ENCODE measurements at places on chromosomes 2 and 18.

GRCh38 chr2:85760371-85760770 lies 6.6 kb downstream of the ATOH8 start:
- DNase-seq = no peak

- no peak for DNase-seq
Observed at GRCh38 chr2:240453461-240454105, 18.1 kb downstream of the GPC1 start.

GRCh38 chr18:4836141-4836540 lies 360.9 kb downstream of the AKAIN1 start:
- no peak for DNase-seq

DNA sequence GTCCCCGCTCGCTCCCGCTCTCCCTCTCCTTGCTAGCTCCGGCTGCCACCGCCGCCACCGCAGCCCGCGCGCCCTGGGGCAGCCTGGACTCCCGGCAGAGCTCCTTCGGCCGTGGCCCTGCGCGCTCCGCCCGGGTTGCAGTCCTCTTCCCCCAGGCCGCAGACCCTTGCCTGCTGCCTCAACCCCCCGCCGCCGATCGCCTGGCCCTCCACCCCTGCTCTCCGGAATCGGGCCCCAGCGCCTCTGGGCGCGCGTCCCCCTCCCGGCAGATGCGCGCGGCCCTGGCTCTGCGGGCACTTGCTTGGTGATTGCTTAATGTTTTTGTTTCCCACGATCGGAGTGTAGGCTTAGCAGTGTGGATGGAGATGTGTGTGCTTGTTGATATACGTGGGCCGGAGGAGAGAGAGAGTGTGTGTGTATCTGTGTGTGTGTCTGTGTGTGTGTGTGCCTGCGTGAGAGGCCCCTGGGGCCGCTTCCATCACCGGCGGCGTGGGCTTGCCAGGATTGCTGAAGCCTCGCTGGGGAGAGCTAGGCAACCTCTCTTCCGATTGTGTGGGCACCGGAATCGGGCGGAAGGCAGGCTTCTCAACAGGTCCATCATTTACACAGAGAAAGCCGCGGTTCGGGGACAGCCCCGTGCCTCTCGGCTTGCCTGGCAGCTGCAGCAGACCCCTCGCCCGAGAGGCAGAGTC lies 877 bp downstream of the INHBB start:
- no peak for DNase-seq

DNA sequence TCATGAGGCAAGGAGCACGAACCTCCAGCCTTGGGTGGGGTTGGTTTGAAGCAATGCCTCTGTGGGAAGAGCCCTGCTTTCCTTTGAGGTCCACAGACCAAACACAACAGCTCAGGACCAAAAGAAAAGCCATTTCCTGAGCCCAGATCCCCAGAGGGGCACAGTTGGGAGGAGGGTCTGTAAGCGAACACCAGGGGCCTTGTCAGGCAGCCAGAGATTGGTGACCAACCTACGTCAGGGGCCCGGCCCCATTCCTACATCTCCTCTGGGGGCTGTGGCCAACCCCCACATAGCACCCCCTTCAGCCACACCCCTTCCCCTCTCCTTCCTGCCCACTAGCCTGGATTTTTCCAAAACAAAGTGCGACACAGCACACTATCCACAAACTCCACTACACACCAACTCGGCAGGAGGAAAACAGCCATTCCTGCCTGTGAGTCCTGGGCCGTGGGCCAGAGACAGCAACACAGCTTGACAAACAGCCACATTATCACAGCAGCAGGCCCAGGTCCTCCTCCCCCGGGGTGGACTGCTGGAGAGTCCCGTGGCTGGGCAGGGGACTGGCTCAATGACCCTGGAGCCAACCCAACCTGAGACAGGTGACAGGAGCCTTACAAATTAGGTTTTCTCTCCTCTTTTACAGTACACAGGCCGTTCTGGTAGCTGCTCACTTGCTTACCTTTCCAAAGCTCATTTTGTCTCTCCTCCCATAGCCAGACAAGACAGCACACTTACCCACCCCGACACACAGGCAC lies 98.8 kb downstream of the TNS1 start:
- DNase-seq = no peak

DNA sequence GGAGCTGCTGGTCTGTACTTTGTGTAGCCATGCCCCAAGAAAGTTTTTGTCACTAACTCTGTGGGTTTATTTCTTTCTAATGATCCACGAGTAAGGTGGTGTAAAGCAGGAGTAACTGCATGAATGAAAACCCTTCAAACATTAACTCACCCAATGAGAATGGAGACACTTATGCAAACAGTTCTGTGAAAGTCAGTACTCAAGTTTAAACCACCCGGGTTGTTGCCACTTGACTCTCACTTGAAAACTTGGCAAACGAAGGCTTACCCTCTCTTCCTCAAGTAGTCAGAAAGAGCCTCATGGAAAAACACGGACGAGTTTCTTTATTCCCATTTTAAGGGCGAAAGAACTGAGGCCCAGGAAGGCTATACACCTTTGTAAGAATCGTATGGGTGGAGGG lies 117.5 kb downstream of the MMADHC start:
- DNase-seq = no peak

DNA sequence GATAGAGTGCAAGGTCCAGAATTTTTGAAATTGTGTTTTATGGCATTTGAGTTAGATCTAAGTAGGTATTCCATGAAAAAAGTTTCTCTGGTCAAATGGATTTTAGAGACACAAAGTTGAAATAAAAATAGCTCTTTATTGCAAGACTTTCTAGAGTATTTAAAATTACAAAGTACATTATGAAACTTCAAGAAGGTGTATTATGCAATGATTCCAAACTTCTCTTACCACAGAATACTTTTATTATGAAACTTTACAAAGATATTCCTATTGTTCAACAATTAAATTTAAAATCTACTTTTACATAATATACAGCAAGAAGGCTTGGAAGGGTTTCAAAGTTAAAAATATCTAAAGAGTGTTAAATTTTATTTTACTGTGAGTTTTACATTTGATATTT lies 65.9 kb downstream of the CALCRL start:
- DNase-seq = no peak

Measured in non-pigmented ciliary epithelial cell (primary cell).